Large intestine (tissue), 12 donors: ENCODE measurements at places on chromosomes 12 and 14.
A peak's percentile ranks its signal among the peaks of the same experiment; 100 is the strongest.

DNA sequence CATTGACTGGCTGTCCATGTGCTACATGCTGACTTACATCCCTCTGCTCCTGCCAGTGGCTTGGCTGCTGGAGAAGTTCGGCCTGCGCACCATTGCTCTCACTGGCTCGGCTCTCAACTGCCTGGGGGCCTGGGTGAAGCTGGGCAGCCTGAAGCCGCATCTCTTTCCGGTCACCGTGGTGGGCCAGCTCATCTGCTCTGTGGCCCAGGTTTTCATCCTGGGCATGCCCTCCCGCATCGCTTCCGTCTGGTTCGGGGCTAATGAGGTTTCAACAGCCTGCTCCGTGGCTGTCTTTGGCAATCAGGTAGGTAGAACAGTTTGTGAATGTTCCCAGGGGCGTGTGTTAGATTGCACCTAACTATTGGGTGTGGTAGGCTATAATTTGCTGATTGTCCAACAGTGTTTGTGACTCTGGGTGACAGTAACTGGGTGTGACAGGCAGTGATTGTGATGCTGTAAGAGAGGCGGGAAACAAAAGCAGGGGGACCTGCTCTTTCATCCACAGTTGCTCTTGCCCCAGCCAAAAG, 981 bp downstream of the FLVCR2 start:
- H3K4me1 ChIP-seq, result peaks cover 16% of the 10 kb centered on the region
- no peaks in the 10 kb centered on the region for H3K36me3 ChIP-seq
- DNase-seq, result peak; percentile 48
- H3K27me3 ChIP-seq, result no peaks in the 10 kb centered on the region
- H3K27ac ChIP-seq, result peak overlapping the region; percentile 30
- peak overlapping the region; percentile 45 for H3K4me3 ChIP-seq

- DNase-seq, result no peak
- H3K27me3 ChIP-seq, result no peaks in the 10 kb centered on the region
- no peak overlapping the region for H3K27ac ChIP-seq
- H3K36me3 ChIP-seq, result peaks cover 5% of the 10 kb centered on the region
- no peak overlapping the region for H3K4me3 ChIP-seq
These were observed 35.7 kb upstream of the GTF2A1 start for GRCh38 chr14:81256289-81256960.

- H3K36me3 ChIP-seq, result peaks cover 3% of the 10 kb centered on the region
- DNase-seq, result peak; percentile 85
- no peaks in the 10 kb centered on the region for H3K27me3 ChIP-seq
These were observed 4.4 kb downstream of the AMHR2 start for GRCh38 chr12:53427905-53428594.

- peaks cover 19% of the 10 kb centered on the region for H3K36me3 ChIP-seq
- no peaks in the 10 kb centered on the region for H3K4me1 ChIP-seq
- H3K27ac ChIP-seq, result no peak overlapping the region
- no peak for DNase-seq
- no peak overlapping the region for H3K4me3 ChIP-seq
These were observed 66.4 kb upstream of the GPATCH2L start for GRCh38 chr14:76085358-76085757.
